ENCODE measurements at places on chromosomes 3 and 15.
A peak's percentile ranks its signal among the peaks of the same experiment; 100 is the strongest.

- no peak for DNase-seq
Observed at GRCh38 chr3:72137865-72138861, 353.2 kb upstream of the PROK2 start.

DNA sequence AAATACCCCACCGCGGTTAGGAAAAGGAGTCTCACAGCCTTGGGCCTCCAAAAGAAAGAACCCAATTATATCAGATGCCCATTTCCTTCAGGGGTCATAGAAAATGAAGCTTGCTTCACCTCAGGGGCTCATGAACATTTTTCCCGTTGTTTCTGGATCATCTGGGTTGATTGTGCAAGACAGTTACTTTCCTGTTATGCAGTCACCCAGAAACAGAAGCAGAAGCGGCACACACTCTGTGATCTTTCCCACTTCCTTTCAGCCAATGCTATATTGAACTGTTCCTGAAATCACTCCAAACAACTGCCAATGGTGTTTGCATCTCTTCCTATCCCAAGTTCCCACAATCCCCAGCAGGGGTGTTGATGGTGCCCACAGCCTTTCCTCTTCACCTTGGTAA lies 295.6 kb upstream of the RASGRP1 start:
- DNase-seq = no peak

- peak; percentile 68 for DNase-seq
Observed at GRCh38 chr3:111582120-111582474, 13.0 kb downstream of the ZBED2 start.

DNA sequence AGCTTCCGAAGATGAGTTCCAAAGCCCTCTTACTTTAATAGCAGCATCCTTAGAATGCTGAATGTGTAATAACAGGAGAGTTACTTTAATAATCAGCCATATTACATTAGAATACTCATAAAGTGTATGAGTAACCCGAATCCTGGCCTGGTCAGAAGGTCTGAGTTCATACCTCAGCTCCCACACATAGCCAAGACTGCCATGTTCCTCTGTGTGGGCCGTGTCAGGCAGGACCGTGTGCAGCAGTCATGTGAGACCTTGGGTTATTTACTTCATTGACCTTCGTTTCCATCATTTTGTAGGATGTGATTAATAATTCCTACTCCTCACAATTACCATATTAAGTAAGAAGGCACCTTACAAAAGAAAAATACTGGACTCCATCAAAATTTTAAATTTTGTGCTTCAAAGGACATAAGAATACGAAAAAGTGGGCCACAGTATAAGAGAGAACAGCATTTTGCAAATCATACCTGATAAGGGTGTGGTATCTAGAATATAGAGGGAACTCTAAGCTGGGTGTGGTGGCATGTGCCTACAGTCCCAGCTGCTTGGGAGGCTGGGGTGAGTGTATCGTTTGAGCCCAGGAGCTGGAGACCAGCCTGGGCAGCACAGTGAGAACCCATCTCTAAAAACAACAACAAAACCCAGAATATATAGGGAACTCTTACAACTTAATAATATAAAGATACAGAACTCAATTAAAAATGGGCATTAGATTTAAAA lies 163.4 kb downstream of the ATG7 start:
- no peak for DNase-seq

DNA sequence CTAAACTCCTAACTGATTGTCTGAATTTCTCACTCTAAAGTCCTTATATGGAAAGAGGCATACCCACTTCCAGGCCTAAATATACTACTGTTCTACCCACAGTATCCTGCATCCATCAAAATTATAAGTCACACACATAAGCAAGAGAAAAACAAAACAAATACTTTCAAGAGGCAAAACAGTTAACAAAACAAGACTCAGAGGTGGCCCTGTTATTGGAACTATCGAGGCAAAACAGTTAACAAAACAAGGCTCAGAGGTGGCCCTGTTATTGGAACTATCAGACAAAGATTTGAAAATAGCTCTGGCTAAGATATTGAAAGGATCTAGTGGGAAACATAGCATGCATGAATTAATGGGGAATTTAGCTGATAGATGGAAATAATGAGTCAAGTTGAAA lies 224.2 kb upstream of the CGNL1 start:
- no peak for DNase-seq

DNA sequence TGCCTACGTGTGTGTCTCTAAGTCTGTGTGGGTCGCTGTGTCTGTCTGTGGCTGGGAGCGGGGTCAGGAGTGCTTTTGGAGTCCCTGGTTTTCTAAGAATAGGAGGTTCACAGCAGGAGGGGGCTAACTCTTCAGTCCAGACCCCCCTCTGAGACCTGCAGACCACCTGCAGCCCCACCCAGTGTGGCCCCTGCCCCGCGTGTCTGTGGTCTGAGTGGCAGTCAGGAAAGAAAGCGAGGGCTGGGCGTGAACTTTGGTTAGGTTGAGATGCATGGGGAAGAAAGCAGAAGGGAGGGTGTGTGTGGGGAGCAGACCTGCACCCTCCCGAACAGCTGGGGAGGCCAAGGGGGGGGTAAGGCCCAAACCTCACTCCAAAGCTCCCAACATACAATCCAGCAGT lies 144.9 kb upstream of the TPM1 start:
- no peak for DNase-seq

DNA sequence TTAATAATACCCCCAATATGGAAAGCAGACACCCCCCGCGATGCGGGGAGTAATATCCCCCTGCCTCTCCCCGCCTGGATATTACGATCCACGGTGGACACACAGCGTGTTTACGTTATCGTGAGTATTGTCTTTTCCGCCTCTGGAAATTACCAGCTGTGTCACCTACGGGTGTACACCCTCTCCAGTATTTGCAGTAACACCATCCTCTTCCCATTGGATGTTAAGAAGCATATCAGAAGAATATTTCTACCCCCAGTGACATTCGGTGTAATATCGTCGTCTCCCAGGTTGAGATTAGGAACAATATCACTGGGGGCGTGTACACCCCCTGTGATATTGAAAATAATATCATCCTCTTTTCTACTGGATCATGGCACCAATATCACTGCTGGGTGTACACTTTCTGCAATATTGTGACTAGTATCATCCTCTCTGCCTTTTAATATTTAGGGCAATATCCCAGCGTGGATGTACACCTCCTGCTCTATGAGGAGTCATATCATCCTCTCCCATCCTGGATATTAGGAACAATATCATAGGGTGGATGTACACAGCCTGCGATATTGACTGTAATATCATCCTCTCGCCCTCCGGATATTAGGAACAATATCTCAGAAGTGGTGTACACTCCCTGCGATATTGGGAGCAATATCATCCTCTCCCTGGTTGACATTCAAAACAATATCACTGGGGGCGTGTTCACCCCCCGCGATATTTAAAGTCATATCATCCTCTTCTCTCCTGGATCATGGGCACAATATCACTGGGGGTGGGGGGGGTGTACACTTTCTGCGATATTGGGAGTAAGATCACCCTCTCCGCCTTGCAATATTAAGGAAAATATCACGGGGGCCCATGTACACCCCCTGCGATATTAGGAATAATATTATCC lies 20.3 kb upstream of the BMF start:
- no peak for DNase-seq
